ENCODE measurements at places on chromosomes 11 and 22. TPM values are rescaled to one million over a fixed set of nuclear protein-coding genes. Genes with fewer than 3 reads are reported as not detected.

GRCh38 chr11:131592734-131593133 lies 222.3 kb downstream of the NTM start:
- H3K27me3 ChIP-seq: no peaks in the 10 kb centered on the region
- no peaks in the 10 kb centered on the region for H3K4me1 ChIP-seq
- no peak overlapping the region for H3K27ac ChIP-seq
- H3K36me3 ChIP-seq: no peaks in the 10 kb centered on the region

DNA sequence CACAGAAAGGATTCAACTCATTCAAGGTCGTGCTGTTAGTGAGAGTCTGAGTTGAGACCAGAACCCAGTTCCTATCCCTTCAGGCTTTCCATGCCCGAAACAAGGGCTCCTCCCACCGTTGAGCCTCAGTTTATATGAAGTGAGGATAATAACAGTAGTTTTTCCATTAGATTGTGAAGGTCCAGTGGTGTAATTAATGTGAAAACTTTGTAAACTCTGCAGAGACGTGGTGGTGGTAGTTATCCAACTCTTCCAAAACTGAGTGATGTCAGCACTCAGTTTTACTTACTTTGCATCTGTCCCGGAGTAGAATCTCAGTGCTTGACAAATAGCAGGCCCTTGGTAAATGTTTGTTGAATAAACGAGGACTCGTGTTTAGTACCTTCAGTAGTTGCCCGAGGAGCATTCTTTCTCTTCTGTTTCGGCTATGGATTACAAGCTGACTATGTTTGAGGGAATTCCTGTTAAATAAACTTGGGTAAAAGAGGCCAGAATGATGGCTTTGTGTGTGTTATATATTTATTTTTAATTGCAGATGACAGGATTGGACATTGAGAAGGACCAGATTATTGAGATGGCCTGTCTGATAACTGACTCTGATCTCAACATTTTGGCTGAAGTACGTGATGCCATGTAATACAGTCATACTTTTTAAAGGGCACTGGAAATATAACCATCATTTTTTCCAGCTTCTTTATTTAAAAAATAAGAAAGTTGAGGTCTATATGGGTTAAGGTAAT lies 1.0 kb downstream of the REXO2 start:
- H3K27ac ChIP-seq: no peak overlapping the region
- DNase-seq: no peak
- peaks cover 14% of the 10 kb centered on the region for H3K36me3 ChIP-seq
- peak overlapping the region; percentile 90 for H3K4me3 ChIP-seq
- H3K27me3 ChIP-seq: no peaks in the 10 kb centered on the region

GRCh38 chr11:61162092-61162941 lies 1.1 kb upstream of the VPS37C start:
- no peaks in the 10 kb centered on the region for H3K27me3 ChIP-seq
- H3K36me3 ChIP-seq: no peaks in the 10 kb centered on the region
- peak; percentile 16 for DNase-seq
- H3K4me1 ChIP-seq: peaks cover 18% of the 10 kb centered on the region
- peak overlapping the region; percentile 92 for H3K27ac ChIP-seq

GRCh38 chr11:10809373-10810160 lies 841 bp upstream of the EIF4G2 start:
- peak overlapping the region; percentile 95 for H3K27ac ChIP-seq
- peak overlapping the region; percentile 92 for H3K4me3 ChIP-seq
- peaks cover 42% of the 10 kb centered on the region for H3K4me1 ChIP-seq
- no peaks in the 10 kb centered on the region for H3K27me3 ChIP-seq
- peaks cover 18% of the 10 kb centered on the region for H3K36me3 ChIP-seq
- DNase-seq: peak; percentile 65

DNA sequence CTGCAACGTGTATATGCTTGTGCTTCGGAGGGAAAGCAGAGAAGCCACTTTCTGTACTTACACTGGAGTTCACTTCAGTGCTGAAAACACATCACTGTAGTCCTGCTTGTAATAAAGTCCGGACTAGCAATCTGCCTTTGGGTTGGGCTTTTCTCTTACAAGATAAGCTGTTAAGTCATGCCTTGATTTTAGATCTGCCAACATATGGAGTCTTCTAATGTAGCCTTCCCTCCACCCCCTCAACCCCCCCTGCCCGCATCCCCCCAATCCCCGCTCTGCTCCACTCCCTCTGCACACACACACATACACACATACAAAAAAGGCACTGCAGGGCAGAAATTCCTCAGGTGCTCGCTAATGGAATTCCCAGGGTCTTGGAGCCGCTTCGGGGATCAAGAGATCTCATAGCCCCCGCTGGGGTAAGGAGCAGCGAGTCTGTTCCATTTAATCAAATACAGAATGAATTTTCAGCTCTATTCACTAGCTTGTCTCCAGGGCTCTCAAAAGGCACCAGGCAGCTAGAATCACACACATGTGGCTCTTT lies 3.4 kb downstream of the CDON start:
- peaks cover 19% of the 10 kb centered on the region for H3K27me3 ChIP-seq
- no peak for DNase-seq
- no peaks in the 10 kb centered on the region for H3K36me3 ChIP-seq
- H3K27ac ChIP-seq: no peak overlapping the region
- H3K4me1 ChIP-seq: peaks cover 7% of the 10 kb centered on the region

The SSRP1 gene
- 54.6 TPM for total RNA-seq

DNA sequence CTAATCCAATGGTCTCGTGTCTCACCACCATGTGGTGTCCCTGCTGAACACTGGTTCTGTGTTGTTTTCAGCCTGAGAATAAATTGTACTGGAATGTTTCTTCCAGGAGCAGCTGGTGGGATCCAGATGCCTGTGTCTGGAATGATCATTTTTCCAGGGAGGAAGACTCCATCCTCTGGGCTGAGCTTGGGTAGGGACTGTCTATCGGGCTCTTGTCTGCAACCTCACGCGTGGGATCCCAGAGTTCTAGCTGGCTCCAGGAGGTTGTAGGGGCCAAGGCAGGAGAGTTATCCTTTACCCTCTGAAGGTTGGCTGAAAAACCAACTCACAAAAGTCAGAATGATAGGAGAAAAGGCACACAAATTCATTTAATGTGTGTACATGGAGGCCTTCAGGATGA lies 144.1 kb upstream of the B3GAT1 start:
- no peaks in the 10 kb centered on the region for H3K36me3 ChIP-seq
- no peak overlapping the region for H3K4me3 ChIP-seq
- no peaks in the 10 kb centered on the region for H3K4me1 ChIP-seq
- no peak overlapping the region for H3K27ac ChIP-seq
- no peak for DNase-seq

- H3K4me1 ChIP-seq: peaks cover 11% of the 10 kb centered on the region
- H3K4me3 ChIP-seq: peak overlapping the region; percentile 75
- peak overlapping the region; percentile 50 for H3K27ac ChIP-seq
- DNase-seq: peak; percentile 50
- no peaks in the 10 kb centered on the region for H3K36me3 ChIP-seq
- H3K27me3 ChIP-seq: no peaks in the 10 kb centered on the region
Observed at GRCh38 chr22:25563761-25564319, 635 bp upstream of the GRK3 start.

DNA sequence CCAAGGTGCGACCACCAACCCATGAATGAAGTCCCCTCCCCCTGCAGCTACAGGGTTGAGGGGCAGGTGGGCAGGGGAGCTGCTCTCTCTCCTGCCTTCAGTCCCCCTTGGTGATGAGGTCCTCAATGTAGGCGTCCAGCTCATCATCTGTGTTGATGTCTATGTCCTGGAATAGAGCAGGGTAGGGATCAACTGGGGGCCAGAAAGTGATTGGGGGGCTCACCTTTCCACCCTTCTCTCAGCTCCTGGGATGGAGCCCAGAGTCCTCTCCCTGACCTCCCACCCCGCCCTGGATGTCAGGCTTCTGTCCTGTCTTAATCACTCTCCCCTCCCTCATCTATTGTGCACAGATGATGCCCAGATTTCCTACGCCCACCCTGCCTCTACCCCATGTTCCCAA lies 41.9 kb downstream of the MORC2 start:
- H3K4me1 ChIP-seq: peaks cover under 1% of the 10 kb centered on the region
- DNase-seq: no peak
- no peak overlapping the region for H3K4me3 ChIP-seq
- H3K27ac ChIP-seq: no peak overlapping the region

GRCh38 chr11:10080138-10080537 lies 213.9 kb downstream of the SBF2 start:
- no peaks in the 10 kb centered on the region for H3K4me1 ChIP-seq
- DNase-seq: no peak
- no peaks in the 10 kb centered on the region for H3K36me3 ChIP-seq
- H3K27ac ChIP-seq: no peak overlapping the region
- H3K27me3 ChIP-seq: no peaks in the 10 kb centered on the region
- H3K4me3 ChIP-seq: no peak overlapping the region

DNA sequence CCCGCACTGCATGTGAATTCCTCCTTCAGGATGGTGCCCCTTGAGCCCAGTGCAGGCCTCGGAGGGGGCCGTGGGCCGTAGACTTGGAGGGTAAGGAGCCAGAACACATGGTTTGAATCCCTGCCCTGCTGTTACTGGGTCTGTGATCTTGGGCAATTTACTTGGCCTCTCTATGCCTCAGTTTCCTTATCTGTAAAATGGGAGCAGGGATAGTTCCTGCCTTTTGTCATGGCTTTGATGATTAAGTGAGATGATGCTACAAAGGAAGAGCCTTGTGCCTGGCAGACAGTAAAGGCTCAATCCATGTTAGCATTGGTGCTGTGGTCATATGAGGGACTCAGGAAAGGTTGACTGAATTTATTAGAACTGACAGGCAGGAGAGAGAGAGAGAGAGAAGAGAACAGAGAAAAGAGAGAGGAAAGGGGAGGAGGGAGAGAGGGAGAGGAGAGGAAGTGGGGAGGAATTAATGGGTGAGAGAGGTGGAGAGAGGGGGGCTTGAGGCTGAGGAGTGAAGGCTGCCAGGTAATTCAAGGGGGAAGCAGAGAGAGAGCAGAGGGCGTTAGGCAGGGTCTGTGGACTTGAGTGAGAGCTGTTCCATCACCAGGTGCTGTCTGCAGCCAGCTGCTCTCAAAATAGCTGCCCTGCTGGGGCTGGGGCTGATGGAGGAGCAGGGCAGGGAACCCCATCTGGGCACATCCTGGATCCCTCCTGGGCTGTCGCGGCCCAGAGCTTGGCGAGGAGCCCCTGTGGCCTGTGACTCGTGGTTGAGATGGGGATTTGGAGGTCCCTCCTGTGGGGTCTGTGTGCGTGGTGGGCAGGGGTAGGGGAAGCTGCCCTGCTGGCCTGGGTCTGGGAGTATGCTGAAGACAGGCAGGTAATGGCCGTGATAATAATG lies 44.1 kb downstream of the MCM5 start:
- H3K4me1 ChIP-seq: no peaks in the 10 kb centered on the region
- H3K36me3 ChIP-seq: no peaks in the 10 kb centered on the region
- H3K27me3 ChIP-seq: no peaks in the 10 kb centered on the region
- no peak overlapping the region for H3K27ac ChIP-seq

The FADS3 gene
- 15.8 TPM for total RNA-seq

DNA sequence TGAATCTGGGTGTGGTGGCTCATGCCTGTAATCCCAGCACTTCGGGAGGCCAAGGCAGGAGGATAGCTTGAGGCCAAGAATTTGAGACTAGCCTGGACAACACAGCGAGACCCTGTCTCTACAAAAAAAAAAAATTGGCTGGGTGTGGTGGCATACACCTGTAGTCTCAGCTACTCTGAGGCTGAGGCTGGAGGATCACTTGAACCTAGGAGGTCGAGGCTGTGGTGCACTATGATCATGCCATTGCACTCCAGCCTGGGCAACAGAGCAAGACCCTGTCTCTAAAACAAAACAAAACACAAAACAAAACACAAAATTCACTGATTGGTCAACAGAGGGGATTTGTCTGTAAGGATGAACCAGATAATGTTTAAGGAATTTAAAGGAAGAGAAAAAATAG lies 113.7 kb downstream of the STIM1 start:
- H3K27me3 ChIP-seq: no peaks in the 10 kb centered on the region
- H3K4me3 ChIP-seq: no peak overlapping the region
- H3K36me3 ChIP-seq: peaks cover 20% of the 10 kb centered on the region
- H3K4me1 ChIP-seq: peaks cover 20% of the 10 kb centered on the region
- no peak overlapping the region for H3K27ac ChIP-seq
- DNase-seq: no peak

- no peak overlapping the region for H3K4me3 ChIP-seq
- H3K36me3 ChIP-seq: no peaks in the 10 kb centered on the region
- peaks cover 28% of the 10 kb centered on the region for H3K4me1 ChIP-seq
- no peak overlapping the region for H3K27ac ChIP-seq
- no peak for DNase-seq
Observed at GRCh38 chr11:10932976-10933375, 75.1 kb upstream of the ZBED5 start.

- no peaks in the 10 kb centered on the region for H3K27me3 ChIP-seq
- no peak for DNase-seq
- H3K27ac ChIP-seq: no peak overlapping the region
Observed at GRCh38 chr11:96228473-96228891, 114.5 kb downstream of the MAML2 start.

GRCh38 chr22:17103351-17103750 lies 17.8 kb downstream of the TMEM121B start:
- H3K27ac ChIP-seq: no peak overlapping the region
- no peak overlapping the region for H3K4me3 ChIP-seq
- peaks cover 16% of the 10 kb centered on the region for H3K4me1 ChIP-seq

The LGR4 gene
- 2.7 TPM for total RNA-seq

- H3K27me3 ChIP-seq: no peaks in the 10 kb centered on the region
- no peaks in the 10 kb centered on the region for H3K4me1 ChIP-seq
- H3K27ac ChIP-seq: no peak overlapping the region
- no peak for DNase-seq
- H3K4me3 ChIP-seq: no peak overlapping the region
Observed at GRCh38 chr11:123892031-123892430, 6.6 kb upstream of the TMEM225 start.

GRCh38 chr11:116963813-116964212 lies 126.4 kb upstream of the APOA1 start:
- no peak for DNase-seq
- no peaks in the 10 kb centered on the region for H3K4me1 ChIP-seq
- no peak overlapping the region for H3K27ac ChIP-seq
- no peak overlapping the region for H3K4me3 ChIP-seq

DNA sequence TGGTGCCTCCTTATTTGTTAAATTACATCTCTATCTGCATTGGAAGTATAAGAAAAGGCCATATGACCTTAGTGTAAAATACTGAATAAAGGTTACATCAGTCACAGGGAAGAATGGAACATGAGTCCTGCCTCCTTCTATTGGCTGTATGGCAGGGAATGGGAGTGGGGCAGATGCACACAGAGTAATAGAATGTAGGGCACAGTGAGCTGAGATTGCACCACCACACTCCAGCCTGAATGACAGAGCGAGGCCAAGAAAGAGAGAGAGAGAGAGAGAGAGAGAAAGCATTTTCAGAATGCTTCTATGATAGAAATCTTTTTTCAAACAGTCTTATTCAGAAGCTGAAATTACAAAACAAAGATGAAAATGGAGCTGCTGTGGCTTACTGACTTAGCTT lies 58.8 kb downstream of the SLN start:
- DNase-seq: no peak
- H3K4me1 ChIP-seq: no peaks in the 10 kb centered on the region
- no peaks in the 10 kb centered on the region for H3K36me3 ChIP-seq
- no peak overlapping the region for H3K27ac ChIP-seq

The TMEM45B gene
- 1.1 TPM for total RNA-seq

GRCh38 chr11:69094111-69094914 lies 45.6 kb downstream of the TPCN2 start:
- no peaks in the 10 kb centered on the region for H3K4me1 ChIP-seq
- H3K36me3 ChIP-seq: peaks cover 2% of the 10 kb centered on the region
- H3K4me3 ChIP-seq: no peak overlapping the region
- H3K27me3 ChIP-seq: no peaks in the 10 kb centered on the region
- DNase-seq: no peak

Measured in CD4-positive, CD25-positive, alpha-beta regulatory T cell (primary cell).